ENCODE measurements at places on chromosomes 12 and 14.

DNA sequence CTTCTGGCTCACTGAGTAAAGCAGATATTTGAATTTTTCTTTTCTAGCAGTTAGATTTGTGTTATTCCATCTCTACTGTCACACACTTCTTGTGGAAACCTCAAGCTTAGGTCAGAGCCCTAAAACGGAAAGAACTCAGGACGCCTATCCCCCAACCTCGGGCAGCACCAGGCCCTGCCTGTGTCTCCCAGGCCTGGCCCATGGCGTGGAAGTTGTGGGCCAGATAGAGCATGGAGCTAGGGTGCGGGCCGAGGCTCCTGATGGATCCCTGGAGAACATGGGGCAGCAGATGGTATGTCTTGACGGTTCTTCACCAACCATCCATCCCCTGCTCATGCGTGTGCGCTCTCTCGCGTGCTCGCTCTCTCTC is 20.6 kb downstream of the P2RX4 start:
- DNase-seq: no peak

DNA sequence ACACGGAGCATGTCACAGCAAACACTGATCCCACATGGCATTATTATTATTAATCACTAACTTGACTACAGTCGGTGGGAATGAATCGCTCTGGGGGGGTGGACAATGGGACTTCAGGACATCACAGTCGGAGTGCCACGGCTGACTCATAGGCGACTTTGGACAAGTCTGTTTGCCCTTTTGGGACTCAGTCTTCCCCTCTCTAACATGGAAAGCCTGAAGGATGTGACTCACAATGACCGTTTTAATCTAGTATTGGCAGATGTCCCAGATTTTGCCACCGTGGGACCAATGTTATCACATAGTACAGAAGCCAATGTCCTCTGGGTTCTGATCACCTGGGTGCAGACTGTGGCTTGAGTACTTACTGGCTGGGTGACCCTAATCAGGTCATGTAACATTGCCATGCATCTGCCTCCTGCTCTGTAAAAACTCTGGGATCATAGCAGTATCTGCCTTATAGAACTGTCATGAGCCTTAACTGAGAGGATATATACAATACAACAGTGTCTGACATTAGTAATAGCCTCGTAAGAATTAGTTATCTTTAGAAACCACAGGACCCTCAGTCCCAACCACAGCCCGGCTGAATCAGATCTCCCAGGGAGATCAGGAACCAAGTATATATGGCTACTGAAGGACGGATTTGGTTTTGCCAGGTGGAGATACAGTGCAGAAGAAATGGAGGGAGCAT is 362.6 kb downstream of the BCL11B start:
- DNase-seq: peak; percentile 7

DNA sequence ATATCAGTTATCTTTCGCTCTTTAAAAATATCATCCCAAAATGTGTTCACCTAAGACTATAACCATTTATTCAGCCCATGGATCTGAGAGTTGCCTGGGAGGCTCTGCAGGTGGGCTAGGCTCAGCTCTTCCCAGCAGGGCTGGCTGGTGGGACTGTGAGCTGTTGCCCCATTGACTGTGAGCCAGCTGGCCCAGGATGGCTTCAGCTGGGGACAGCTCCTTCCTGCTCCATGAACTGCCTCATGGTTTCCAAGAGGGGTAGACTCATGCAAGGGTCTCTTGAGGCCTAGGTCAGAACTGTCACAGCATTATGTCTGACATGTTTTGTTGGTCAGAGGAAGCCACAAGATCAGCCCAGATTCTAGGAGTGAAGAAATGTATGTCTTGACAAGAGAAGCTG is 114.1 kb upstream of the E2F7 start:
- DNase-seq: no peak

DNA sequence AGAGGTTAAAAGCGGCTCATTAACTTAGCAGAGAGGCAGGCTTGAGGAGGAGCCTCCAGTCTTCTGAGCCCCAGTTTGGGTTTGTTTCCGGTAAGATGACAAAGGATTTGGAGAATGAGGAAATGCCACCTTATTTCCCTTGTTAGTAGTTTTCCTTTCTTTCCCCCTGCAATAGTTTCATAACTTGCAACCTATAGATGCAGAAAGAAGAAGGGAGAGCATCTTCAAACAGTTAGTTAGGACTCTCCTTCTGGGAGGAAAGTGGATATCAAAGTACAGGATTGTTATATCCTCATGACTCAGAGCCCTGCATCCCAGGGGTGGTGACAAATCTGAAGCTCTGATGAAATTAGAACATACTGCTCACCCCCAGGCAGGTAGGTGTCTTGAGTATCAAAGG is 180.7 kb upstream of the SLC38A2 start:
- DNase-seq: peak; percentile 93

DNA sequence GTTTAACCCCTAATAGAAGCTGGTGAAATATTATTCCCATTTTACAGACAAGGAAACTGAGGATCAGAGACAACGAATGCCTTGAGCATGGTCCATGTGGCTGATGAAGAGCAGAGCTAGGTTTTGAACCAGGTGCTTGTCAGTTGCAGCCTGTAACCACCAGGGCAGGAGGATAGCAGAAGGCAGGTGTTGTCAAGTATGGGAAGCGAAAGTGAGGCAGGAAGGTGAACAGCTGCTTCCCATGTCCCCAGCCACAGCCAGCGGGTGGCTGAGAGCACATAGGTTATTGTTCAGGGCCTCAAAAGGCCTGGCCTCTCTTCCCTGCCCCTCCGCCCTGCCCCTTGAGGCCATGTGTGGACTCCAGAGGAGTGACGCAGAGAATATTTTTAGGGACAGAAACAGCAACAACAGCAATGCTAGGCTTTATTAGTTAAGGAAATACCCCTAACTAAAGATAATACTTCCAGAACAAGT is 39.6 kb downstream of the IQSEC3 start:
- no peak for DNase-seq

GRCh38 chr12:76762601-76762980 is 1.3 kb upstream of the ZDHHC17 start:
- no peak for DNase-seq

DNA sequence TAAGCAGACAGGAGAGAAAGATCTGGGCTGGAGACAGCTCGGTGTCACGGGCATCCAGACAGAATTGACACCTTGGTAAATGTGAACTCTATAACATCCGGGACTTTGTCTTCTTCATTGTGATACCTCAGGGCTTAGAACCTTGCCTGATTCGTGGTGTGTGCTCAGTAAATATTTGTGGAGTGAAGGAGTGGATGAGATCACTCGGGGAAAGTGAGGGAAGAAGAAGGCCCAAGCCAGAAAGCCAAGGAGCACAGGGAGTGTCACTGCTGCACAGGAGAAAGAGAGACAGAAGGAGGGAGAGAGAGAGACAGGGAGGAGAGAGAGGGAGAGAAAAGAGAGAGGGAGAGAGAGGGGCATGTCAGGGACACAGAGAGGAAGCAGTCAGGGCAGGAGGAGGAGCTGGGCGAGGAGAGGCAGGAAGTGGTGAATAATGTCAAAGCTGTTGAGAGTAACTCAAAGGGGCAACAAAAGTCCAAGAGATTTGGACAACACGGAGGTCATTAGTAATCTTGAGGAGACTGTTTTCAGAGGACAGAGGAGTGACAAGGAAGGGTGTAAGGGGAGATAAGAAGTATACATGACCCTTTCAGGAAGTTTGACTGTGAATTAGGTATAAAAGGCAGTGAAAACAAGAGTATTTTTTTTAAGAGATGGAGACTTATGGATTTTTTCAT is 141.6 kb upstream of the MAX start:
- DNase-seq: peak; percentile 59

GRCh38 chr12:53978477-53979356 is 4.0 kb upstream of the HOTAIR start:
- DNase-seq: peak; percentile 75

DNA sequence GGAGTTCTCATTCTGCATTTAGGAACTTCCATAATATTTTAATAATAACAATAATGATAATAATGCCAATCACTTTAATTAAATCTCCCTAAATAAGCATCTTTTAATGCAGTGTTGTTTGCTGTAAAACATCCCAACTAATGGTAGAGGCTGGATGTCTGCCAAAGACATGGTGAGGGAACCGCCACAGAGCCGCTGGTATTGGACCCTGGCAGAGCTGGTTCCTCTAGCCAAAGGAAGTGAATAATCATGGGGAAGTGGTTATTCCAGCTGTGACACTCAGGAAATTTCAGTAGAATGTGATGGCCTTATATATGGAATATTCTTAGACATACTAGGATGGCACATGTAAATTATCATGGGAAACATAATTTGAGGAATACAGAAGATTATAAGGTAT is 483.3 kb downstream of the ZFP36L1 start:
- DNase-seq: peak; percentile 53

GRCh38 chr14:28576523-28576922 is 190.1 kb upstream of the FOXG1 start:
- peak; percentile 20 for DNase-seq

DNA sequence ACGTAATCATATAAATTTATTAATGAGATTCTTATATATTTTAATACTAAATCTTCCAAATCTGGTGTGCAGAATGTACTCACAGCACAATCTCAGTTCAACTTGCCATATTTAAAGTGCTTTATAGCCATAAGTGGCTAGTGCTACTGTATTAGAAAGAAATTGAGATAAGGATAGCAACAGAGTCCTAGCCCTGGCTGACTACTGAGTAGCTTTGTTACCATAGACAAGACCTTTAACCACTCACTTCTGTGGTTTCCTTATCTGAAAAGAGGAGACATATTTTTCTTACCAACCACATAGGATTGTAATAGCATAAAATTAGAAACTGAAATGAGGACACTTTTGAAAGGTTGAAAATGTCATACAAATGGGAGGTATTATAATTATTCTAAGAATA is 2.0 kb upstream of the CHURC1 start:
- no peak for DNase-seq

GRCh38 chr14:61477712-61478462 is 156.5 kb downstream of the PRKCH start:
- DNase-seq: peak; percentile 62

DNA sequence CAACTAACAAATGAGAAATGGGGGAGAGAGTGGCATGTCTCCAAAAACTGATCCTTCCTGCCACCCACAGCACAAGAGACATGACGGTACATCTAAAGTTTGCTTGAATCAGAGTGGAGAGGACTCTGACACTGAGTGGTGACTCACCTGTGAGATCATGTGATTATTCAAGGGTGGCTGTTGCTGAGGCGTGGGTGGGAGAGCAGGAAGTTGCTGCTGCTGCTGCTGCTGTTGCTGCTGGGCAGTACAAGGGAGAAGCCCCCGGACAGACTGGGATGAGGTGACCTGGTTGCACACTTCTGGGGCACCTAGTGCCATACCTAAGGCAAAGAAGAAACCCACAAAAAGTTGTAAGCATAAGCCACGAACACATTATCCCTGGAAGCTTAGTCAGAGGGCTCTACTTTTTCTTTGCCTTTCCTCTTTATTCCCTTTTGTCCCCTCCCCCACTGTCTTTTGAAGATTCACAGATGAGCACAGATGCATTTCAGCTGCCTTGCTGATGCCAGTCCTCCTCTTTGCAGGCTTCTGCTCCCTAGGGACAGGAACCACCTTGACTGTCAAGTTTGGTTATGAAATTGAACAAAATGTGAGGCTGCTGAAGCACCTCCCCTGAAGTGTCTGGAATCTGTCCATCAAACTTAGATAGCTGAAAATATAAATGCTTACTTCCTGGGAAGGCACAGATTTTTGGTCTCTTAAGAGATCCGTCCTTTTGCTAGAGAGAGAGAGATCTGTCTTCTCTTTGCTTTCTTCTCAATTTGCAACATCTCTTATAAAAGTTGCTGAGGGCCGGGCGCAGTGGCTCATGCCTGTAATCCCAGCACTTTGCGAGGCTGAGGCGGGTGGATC is 29.4 kb upstream of the STAC3 start:
- DNase-seq: peak; percentile 95

- DNase-seq: no peak
Observed at GRCh38 chr14:52412426-52412825, 98.3 kb downstream of the PTGER2 start.

- no peak for DNase-seq
Observed at GRCh38 chr14:100740196-100740825, 13.6 kb downstream of the DLK1 start.

DNA sequence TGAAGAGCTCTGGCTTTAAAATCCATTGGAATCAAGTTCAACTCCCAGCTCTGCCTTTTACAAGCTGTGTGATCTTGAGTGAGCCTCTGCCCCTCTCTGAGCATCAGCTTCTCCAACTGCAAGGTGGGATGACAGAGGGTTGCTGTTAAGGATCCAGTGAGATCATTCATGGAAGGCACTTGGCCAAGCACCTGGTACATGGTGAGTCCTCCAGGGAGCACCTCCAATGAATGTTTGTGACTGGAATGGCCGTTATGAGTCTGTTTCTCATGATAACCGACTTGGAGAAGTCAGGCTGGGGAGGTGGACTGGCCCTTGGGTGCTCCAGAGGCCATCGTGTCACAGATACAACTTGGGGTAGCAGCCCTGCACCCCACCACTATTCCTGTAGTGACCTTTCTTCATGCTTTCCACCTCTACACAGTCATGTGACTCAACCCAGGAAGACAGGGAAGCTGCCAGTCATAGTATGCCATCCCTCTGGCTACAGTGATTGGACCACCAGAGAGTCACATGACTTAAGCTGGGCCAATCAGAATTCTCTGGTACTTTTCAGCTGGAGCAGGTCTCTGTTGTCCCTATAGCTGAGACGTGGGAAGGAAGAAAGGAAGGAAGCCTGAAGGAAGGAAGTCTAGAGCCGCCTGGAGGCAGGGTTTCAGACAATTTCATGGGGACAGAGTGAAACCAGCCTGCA is 146.5 kb upstream of the MYL2 start:
- DNase-seq: peak; percentile 18

- no peak for DNase-seq
Observed at GRCh38 chr14:36785511-36785910, 123.9 kb downstream of the PAX9 start.

GRCh38 chr12:132423251-132423819 is 66.6 kb upstream of the FBRSL1 start:
- no peak for DNase-seq

- DNase-seq: peak; percentile 75
Observed at GRCh38 chr12:58393152-58393551, 451.8 kb downstream of the ATP23 start.

- DNase-seq: no peak
Observed at GRCh38 chr14:101074196-101075024, 170.9 kb upstream of the RTL1 start.

All from ELR (cell line).